CD4-positive, alpha-beta T cell treated with Interleukin-6 at 100 ng/mL for 8 hours (primary cell): ENCODE measurements at places on chromosomes 2 and 18.

- DNase-seq, result no peak
Measured at GRCh38 chr2:226548732-226549131, 250.9 kb downstream of the IRS1 start.

- no peak for DNase-seq
Measured at GRCh38 chr2:218266316-218266979, 3.5 kb downstream of the AAMP start.

- no peak for DNase-seq
Measured at GRCh38 chr2:233961905-233962304, 44.7 kb downstream of the TRPM8 start.

GRCh38 chr2:26994983-26995382 lies 24.5 kb downstream of the MAPRE3 start:
- no peak for DNase-seq

GRCh38 chr2:151905963-151906632 lies 77.9 kb upstream of the ARL5A start:
- no peak for DNase-seq

- DNase-seq, result no peak
Measured at GRCh38 chr2:162484551-162484950, 140.6 kb downstream of the GCA start.

- no peak for DNase-seq
Measured at GRCh38 chr2:66478731-66479316, 43.9 kb downstream of the MEIS1 start.

DNA sequence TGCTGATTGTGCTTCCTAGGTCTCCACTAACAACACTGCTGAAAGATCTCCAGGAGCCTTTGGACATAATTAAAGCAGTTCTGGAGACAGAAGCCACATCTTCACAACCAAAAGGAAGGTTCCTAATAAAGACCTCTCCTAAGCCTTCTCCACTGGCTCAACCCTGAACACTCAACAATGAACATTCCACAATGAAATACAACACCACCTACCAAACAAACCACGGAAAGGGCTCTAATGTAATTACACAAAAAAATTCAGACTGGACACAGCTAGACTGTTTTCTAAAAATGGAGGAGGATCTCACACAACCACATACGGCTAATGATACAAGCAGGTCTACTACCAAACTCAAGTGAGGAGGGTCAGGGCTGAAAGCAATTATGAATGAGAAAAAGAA lies 43.6 kb downstream of the NOL10 start:
- DNase-seq, result no peak

- DNase-seq, result no peak
Measured at GRCh38 chr2:96262306-96262705, 3.5 kb downstream of the TMEM127 start.

GRCh38 chr2:50018921-50019320 lies 864.6 kb upstream of the FSHR start:
- no peak for DNase-seq

GRCh38 chr18:42583283-42583731 lies 532.2 kb downstream of the RIT2 start:
- no peak for DNase-seq

DNA sequence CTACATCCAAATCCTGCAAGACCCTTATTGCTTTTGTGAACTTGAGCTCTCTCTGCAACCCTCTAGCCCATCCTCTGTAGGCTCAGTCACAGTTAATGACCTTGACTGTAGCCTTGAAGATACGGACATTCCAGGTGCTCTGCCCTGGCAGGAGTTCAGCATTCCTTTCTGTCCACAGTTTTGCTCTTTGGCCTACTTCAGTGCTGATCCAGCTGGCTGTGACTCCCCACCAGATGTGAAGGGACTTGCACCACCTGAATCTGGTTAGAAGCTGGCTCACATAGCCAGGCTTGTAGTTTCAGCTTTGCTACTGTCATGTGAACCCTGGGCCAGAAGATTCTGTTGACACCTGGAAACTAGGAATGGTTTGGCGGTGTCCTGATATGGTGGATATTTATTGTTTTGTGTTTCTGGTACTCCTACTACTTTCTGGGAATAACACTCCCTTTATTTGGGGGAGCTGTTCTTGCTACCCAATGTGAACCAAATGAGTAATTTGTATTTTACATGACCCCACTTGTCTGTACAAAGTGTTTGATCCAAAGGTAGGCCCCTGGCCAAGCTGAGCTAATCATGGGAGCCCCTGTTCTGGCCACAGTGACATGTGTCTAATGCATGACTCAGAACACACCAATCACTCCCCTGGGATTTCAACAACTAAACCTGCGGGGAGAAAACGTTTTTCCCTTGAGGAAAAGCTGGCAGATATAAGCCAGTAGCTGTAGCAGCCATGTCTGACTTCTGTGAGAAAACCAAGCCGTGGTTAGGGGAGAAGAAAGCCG lies 73.4 kb downstream of the CDCA7 start:
- DNase-seq, result no peak

- no peak for DNase-seq
Measured at GRCh38 chr2:86806059-86806857, 15.5 kb upstream of the CD8A start.

DNA sequence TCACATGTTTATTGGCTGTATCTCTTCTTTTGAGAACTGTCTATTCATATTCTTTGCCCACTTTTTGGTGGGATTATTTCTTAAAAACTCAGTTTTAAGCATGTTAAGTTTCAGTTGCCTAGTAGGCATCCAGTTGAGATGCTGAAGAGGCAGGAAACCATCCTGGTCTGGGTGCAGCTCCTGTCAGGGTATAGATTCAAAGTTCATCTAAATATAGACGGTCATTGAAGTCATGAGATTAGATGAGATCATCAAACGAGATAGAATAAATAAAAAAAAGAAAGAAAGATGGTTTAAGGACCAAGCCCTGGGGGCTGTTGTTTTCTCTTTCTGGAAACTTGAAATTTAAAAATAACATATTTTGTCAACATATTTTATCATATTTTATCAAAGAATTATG lies 9.2 kb upstream of the DNAH7 start:
- no peak for DNase-seq

- DNase-seq, result no peak
Measured at GRCh38 chr2:58866040-58866439, 624.9 kb upstream of the FANCL start.

DNA sequence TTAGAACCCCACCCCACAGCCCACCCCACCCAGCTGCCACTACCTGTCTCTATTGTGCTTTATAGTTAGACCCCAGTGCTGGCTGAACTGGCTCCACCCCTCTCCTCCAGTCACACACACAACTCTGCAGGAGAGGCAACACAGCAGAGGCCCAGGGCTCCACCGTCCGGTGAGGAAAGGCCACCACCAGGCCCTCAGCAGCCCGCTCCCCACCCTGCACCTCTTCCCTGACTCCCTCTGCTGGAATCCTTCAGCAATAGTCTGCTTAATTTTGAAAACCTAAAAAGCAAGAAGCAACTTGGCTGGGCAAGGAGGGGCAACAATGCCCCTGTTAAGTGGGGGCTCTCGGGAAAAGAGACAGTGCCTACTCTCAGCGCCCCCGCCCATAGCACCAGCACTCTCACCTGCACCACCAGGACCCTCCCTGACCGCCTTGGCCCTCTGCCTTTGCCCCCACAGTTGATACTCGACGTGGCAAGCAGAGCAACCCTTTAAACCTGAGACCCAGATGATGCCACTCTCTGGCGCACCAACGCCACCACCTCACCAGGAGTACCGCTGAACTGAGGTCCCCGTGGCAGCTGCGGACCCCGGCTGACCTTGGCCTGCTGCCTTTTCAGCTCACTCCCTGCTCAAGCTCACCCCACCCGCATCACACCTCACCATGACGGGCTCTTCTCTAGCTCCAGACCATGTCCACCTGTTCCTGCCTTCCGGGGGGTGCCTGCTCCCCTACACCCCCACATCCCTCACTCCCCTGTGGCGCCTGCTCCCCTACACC lies 45.7 kb downstream of the NDUFA10 start:
- no peak for DNase-seq

GRCh38 chr2:17538844-17539554 lies 1.5 kb upstream of the VSNL1 start:
- DNase-seq, result no peak

GRCh38 chr2:241354668-241355658 lies 1.1 kb upstream of the FARP2 start:
- peak; percentile 55 for DNase-seq

DNA sequence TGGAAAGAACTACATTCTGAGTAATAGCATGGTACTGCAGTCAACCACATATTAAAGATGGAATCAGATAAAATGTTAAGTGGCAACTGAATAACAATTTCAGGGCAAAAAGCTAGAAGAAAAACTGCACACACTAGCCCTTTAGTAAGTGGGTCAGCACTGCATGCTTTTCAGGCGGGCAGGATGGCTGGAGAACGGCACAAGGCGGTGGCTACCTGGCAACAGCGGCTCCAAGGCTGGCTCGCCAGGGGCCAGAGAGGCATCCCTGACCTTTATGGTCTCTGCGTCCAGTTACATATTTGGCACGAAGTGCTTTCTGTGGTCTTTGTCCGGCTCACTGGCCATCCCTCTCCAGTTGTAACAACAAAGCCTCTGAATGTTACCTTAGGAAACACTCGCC lies 226.7 kb downstream of the MYT1L start:
- DNase-seq, result no peak

DNA sequence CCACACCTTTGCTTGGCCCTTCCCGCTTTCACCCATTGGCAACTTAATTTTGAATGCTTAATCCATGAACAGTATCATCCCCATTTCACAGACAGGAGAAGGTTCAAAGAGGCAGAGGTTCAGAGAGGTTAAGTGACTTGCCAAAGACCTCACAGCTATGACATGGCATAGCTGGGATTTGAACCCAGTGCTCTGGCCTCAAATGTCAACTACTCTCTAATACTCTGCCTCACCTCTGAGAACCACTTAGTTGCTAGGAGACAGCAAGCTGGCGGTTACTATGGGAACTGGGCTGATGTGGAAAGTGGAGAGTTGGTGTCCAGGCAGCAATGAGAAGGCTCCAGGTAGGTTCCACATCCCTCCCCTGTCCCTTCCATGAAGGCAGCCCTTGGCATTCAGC lies 15.8 kb upstream of the PRSS56 start:
- no peak for DNase-seq

- peak; percentile 92 for DNase-seq
Measured at GRCh38 chr18:59139291-59139614, 431 bp upstream of the SEC11C start.

DNA sequence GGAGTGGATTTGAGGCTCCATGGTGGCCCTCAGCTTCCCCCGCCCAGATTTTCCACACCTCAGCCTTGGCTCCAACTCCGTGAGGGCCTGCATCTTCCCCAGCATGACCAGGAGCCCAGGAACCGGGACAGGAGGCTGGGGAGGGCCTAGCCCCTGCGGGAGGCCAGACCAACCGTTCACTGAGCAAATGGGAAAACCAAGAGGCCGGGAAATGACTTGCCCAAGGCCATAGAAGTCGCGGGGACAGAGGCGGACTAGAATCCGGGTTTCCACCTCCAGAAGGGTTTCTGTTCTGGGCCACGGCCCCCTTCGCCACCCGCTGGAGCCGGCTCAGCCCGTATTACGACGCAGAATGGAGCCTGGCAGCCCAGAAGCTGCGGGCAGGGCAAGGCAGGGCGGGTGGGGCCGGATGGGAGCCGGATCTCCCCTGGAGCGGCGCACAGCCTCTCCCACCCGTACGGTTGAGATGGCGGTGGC lies 7.9 kb upstream of the CRYBA2 start:
- no peak for DNase-seq

DNA sequence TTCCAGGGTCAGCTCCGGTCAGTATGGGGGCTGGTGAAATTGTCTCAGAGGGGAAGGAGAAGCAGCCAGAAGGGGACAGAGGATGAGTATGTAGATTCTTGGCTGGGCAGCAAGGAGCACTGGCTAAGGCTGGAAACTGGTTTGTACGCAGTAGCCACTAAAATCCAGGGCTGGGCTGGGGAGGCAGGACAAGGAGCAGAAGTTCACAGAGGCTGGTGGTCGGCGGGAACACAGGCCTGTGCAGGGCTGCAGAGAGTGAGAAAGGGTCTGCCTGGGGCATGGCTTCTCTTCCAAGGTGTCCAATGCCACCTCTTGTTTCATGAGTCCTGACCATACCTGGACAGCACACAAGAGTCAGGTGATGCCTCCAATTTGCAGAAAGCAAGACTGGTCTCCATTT lies 94.4 kb upstream of the HDAC4 start:
- no peak for DNase-seq

- no peak for DNase-seq
Measured at GRCh38 chr18:76134628-76135027, 360.4 kb downstream of the ZNF516 start.

DNA sequence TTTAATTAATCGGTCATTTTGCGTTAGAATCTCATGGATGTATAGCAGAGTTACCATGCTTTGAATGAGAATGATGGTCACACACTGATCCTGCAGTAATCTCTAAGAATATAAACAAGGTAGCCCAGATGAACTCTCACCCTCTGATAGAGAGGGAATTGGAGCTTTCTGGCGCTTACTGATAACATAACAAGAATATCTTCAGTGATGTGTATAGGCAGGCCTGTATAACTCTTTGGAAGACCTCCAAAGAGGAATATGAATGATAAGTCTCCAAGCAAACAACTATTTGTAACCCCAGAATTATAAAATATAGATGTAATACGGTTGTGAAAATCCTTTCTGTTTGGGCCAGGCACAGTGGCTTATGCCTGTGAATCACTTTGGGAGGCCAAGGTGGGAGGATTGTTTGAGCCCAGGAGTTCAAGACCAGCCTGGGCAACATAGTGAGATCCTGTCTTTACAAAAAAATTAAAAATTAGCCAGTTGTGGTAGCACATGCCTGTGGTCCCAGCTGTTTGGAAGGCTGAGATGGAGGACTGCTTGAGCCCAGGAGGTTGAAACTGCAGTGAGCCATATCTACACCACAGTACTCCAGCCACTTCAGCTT lies 52.5 kb upstream of the LTBP1 start:
- no peak for DNase-seq

DNA sequence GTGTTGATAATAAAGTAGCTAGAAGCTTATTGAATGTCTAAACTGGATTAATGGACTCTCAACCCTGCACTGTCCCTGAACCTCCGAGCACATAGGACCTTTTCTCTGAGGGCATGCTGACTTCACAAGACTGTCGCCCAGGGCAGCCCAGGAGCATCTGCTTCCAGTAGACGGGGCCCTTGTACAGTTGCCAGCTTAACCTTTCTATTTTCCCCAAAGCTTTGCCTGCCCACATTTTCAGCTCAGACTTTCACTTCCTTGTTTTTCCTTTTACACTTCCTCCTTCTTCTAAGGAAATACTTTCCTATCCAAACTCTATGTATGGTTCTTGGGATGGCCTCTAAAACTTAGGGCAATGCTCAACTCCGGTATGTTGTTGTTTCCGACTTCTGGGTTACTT lies 1.3 kb downstream of the VWA3B start:
- no peak for DNase-seq

GRCh38 chr2:142033393-142033792 lies 97.4 kb downstream of the LRP1B start:
- DNase-seq, result no peak
